ENCODE measurements at places on chromosomes 1 and 21. TPM values are rescaled to one million over a fixed set of nuclear protein-coding genes. Genes with fewer than 3 reads are reported as not detected.

The DCST1 gene
- not detected for polyA plus RNA-seq

DNA sequence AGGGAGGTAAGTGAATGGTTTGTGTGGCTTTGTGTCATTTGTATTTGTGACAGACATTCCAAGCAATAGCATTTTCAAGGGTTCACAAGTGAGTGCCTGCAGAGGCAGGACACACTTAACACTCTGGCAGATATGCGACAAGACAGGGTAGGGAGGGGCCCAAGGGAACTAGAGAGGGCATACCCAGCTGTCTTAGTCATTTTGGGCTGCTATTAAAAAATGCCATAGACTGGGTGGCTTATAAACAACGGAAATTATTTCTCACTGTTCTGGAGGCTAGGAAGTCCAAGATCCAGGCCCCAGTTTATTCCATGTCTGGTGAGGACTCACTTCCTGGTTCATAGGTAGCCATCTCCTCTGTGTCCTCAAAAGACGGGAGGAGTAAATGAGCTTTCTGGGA, 137.4 kb downstream of the FGGY start:
- no peak for DNase-seq

DNA sequence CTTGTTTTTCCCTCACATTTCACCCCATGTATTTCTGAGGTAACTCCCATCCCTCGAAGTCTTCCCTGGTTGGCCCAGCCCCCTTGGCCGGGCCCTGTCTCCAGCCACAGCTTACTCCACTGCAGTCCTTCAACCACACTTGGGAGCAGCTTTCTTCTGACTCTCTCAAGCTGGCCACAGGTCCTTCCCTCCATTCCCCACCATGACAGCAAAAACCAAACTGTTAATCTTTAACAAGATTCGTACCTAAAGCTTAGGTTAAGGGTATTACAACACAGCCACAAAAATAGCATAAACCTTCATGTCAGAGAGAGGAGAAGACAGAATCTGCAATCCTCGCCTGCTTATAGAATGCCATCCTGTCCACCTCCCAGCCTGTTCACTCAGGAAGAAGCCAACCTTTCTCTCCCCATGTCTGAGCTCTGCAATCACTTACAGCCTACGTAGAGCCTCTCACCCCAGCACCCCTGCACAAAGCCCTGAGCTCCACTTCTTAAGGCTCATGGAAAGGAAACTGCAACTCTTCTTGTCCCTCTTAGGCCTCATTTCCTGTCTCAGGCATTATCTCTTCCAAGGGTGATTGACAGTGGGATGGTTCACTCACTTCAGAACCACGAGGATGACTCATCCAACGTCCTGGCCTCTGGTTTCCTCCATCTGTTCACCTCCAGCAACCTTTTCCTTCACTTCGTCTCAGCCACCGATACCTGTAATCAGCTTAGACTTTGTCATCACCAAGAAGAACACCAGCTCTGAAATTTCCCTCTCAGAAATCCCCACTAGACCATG, 72.8 kb downstream of the CD2 start:
- no peak for DNase-seq

DNA sequence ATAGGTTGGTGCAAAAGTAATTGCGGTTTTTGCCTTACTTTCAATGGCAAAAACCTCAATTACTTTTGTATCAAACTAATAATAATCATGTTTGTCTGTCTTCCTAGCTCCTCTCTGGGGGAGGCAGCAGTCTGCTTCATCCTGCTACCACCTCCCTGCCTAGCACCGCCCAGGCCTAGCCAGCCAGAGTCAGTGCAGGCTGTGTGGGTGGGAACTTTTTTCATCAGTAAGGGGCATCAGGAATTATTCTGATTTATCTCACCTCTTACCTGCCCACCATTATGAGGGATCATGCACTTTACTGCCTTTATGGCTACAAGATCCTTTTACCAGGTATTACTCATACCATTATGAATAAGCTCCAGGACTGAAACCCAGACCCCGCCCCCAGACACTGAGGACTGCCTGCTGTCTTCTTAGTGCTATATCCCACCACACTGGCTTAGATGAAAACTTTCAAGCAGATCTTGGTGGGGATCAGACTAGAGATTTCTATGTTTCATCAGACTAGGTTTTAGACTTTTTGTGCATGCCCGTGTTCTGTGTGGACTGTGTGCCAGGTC, 116.4 kb downstream of the PBX1 start:
- no peak for DNase-seq

The ERICH3 gene
- polyA plus RNA-seq: not detected

DNA sequence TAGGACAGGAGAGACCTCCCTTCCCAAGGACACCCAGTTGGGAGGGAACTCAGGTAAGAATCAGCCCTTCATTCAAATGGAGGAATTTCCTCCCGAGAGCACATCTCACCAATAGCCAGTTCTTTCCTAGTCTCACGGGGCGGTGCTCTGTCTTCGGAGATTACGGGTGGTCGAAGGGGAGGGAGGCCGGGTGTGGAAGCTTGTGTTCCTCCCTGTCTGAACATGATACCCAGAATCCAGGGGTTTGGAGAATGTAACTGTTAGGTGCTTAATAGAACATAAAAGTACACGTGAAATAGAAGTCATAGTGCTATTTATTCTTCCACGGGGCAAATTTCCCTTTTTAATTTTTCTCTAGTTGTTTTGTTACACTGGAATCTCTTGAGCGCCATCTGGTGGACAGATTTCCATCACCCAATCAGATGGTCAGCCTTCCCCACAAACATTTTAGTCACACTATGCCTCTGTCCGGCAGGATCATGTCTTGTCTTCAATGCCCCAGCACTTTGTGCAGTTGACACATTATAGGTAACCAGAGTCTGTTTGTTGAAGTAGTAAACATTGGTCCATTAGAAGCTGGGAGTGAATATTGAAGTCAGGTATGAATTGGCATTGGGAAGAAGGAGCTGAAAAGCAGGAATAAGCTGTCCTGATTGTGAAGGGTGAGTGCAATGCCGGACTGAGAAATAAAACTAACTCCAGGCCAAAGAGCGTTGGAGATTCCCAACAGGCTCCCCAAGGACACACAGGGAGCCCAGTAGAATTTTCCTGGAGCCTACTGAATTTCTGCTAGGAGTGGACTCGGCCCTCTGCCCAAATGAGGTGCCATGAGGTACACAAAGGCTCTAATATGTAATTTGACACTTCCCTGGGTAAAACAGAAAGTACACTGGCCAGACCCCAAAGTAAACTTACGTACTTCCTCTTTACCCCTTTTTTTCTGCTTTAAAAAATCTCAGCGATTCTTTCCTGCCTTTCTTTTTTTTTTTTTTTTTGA, 27.6 kb upstream of the ZNF697 start:
- no peak for DNase-seq

DNA sequence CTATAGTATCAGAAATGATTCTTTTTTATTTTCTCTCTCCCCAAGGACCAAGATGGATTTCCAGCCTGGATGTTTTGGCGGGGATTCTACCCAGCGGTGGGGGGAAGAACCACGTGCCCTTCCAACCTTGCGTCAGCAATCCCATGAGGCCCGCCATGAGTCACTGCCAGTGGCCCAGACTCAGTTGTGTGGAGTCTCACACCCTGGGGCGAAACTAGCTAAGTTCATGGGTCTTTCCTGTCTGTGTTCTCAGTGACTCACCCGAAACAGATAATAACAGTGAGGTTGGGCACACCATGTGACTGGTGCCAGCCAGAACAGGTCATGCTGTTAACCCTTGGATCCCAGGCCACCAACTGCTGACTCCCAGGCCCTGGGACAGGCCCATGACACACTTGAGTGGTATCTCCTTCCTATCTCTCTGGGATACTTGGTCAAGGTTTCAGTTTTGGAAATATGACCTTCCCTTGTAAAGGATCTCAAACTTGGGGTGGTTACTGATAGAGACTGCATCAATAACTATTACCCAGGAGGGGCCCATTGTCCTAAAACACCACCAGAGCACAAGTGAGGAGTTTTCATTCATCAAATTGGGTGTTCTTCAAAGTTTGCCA, 98.0 kb upstream of the DUSP10 start:
- DNase-seq: no peak

DNA sequence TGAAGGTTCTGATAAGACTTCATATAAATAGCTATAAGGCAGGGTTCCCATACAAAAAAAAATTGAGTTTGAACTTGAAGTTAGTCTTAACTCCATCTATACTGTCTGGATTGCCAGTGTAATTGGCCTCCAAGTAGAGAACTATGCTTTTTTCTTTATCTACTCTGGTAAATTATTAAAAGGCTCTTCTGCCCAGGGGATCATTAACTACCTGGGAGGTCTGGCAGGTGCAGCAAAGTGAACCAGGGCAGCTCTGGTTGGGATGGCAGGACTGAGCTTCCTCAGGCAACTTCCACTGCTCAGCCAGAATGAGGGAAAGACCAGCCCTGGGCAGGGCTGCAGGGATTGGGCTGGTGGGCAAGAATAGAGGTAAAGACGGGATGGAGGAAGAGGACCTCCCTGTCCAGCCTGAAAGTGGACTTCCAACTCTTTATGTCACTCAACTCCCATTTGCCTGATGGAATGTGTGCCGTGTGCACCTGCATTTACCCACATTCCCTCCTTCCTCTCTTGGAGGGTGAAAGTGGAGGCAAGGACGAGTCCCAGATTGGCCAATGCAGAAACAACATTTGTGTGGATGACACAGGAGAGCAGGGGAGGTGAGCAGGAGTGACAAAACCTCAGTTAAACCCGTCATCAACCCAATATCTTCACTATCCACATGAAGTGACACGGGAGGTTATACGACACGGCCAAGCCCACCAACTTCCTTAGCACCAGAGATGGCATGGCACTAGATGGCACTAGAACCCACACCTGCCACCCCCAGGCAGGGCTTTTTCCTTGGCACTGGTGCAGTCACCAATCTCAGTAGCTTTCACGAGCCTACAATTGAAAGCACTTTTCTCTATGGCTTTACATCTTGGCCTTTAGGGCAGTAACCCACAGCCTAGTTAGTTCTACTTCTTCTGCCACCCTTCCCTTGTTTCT, 25.2 kb downstream of the CCN1 start:
- DNase-seq: no peak

The LAX1 gene
- polyA plus RNA-seq: 0.02 TPM
